Retina (tissue), 1 donor: ENCODE measurements at places on chromosomes 3 and 15.

- DNase-seq = peak; percentile 61
Measured at GRCh38 chr3:124885466-124886167, 1.5 kb downstream of the ITGB5 start.

GRCh38 chr3:151322511-151322910, 5.9 kb upstream of the GPR87 start:
- DNase-seq = no peak

- DNase-seq = no peak
Measured at GRCh38 chr3:24165603-24165982, 220.5 kb downstream of the NR1D2 start.

DNA sequence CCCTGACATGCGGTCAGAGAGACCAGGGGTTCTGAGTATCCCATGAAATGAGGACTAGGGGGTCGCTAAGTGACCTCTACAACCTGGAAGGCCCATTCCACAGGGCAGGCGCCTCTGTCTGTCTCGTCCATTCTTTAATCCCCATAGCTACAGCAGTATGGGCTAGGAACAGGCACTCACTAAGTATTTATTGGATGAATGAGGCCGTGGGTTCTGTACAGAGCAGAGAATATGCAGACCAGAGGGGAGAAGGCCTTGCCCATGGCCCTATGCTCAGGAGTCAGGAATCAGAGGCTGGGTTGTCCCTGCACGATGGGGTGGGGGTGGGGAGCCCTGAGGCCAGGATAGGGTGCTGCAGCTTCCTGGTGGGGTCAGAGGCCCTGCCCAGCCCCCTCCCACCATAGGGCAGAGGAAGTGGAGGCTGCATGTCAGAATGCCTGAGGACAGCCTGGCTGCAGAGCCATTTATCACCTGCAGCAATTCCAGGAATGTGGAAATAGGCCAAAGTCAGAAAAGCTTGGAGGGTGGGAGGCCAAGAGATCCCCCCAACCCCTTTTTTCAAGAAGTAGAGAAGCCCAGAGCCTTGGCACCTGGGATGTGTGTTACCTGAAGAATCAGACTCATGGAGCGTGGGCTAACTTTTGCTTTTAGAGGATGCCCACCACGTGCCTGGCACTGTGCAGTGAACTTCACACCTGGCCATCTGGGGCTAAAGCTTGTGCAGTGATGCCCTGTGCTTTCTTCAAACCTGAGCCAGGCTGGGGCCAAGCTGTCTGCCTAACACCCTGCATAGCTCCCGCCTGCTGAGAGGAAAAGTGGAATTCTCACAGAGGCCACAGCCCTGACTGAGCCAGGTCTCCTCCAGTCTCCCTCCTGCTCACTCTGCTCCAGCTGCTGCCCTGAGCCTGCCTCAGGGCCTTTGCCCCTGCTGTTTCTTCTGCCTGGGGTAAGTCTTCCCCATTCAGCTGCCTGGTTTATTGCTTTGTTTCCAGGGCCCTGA, 109.4 kb downstream of the WNT7A start:
- DNase-seq = no peak

- DNase-seq = no peak
Measured at GRCh38 chr15:60371175-60372051, 26.4 kb downstream of the ANXA2 start.

GRCh38 chr3:54309601-54310000, 187.2 kb downstream of the CACNA2D3 start:
- DNase-seq = no peak

- no peak for DNase-seq
Measured at GRCh38 chr3:39166932-39167532, 13.6 kb upstream of the CSRNP1 start.

DNA sequence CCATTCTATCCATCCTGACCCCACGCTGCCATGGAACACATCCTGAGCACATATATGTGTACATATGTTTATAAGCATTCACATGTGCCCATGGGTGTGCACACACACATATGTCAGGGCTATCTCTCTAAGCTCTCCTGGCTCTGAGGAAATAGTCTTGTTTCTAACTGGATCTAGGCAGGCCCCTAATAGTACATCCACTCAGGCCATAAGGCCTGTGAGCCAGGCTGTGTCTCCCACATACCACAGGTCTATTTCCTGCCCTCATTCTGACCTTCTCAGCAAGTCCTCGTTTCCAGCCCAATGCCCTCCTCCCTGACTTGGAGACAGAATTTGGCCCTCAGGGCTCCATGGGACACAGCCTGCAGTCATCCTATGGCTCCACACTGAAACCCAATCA, 284.8 kb upstream of the CTNNB1 start:
- DNase-seq = no peak

DNA sequence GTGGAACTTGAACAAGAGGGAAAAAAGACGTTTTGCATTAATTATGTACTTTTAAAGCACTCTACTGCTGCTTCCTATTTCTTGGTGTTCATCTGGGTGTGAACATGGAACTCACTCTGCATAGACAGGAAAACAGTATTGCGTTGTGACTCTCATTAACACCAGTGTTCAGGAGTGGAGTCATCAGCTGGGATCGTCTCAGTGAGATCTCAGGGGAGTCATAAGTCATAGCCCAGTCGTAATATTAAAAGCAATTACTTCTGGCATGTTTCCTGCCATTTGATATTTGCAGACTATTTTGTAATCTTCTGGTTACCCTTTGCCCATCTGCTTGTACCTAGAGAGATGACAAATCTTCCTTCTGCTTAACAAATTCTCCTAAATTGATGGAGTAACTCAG, 462.0 kb upstream of the ATP11B start:
- no peak for DNase-seq

- no peak for DNase-seq
Measured at GRCh38 chr15:48500595-48500994, 144.9 kb downstream of the FBN1 start.

- no peak for DNase-seq
Measured at GRCh38 chr3:136621628-136622027, 130.6 kb downstream of the STAG1 start.

DNA sequence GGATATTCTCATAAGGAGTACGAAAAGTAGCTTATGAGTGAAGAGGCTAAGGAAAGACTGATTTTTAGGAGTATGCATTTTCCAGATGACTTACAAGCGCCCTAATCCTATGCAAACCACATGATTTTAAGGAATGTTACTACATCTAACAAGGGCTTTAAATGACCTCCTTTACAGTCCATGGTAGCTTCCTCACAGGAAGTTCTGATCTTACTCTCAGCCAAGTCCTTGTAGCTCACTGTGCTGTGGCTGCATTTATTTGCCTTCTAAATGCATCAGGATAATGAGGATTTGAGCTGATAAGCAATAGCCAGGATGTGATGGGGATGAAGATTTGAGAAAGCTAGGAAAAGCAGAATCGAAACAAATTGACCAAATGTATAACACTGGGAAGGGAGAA, 896.0 kb downstream of the MCTP2 start:
- DNase-seq = no peak

DNA sequence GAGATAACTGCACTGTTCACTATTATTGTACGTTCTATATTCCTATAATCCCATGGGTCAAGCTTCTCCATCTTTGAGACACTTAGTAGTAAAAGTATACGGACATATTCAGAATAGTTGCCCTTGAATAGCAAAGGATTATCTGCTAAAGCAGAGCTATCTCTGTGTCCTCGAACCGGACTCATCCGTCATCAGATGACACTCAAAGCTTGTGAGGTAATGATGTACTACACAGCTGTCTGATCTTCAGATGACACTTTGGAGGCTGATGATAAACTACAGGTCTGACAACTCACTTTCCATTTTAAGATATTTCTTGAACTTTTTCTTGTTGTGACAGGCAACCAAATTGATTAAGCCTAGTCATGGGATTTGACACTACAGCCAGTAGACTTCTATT, 240.2 kb downstream of the SCAPER start:
- no peak for DNase-seq

- DNase-seq = no peak
Measured at GRCh38 chr3:13034109-13034800, 39.0 kb downstream of the IQSEC1 start.

DNA sequence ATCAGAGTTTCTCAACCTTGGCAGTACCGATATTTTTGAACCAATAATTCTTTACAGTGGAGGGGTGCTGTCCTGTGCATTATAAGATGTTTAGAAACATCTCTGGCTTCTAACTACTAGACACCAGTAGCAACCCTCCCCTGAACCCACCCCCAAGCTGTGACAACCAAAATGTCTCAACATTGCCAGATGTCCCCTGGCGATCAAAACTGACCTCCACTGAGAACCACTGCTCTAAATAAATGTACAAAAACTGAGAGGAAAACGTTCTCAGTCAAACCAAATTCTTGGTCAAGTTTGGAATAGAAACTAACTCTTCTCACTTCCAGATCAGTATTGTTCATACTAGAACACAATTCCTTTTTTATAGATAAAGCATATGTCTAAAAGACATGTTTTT, 58.5 kb downstream of the GPR160 start:
- DNase-seq = no peak

GRCh38 chr15:87419344-87419743, 837.2 kb downstream of the NTRK3 start:
- DNase-seq = no peak

DNA sequence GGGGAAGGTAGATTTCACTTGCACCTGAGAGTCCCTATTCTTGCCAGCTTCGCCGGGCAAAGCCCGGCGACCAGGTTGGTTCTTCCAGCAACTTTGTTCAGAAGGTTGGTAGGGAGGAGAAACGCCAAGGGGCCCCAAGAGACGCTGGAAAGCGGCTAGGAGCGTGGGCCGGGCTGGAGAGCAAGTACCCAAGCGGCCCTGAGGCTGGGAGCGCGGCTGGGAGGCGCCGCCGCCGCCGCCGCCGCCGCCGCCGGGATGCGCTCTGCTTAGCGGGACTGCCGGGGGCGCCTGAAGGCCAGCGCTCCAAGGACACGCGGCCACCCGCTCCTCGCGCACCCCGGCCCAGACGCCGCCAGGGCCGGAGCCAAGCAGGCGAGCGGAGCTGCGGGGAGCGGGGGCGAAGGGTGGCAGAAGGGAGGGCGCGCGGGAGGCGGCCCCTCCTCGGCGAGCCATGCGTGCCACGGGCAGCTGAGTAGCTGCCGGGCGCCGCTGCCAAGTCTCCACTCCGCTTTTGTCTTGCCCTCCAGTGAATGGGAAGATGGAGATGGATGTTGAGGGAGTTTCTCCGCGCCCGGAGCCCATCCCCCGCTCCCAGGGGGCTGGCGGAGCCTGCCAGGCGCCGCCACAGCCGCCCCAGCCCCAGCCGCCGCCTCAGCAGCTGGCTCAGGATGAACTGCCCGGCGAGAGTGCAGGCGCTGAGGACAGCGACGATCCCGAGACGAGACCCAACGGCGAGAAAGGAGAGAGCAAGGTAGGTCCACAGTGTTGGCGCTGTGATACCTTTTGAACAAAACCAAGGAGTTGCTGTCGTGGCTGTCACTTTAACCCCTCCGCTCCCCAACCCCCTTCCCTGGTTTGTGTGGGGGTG, 227.4 kb upstream of the AZI2 start:
- peak; percentile 88 for DNase-seq

- DNase-seq = no peak
Measured at GRCh38 chr3:14570864-14571263, 30.7 kb upstream of the GRIP2 start.

DNA sequence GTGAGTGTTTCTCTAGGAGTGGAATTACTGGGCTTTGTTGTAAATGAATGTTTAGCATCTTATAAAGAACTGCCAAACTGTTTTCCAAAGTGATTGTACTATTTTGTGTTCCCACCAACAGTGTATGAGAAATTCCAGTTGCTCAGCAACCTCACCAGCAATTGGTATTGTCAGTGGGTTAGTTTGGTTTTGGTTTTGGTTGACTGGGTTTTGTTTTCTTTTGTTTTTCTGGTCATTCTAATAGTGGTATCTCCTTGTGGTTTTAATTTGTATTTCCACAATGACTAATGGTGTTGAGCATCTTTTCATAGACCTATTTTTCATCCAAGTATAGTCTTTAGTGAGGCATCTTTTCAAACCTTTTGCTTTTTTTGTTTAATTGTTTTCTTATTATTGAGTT, 27.1 kb downstream of the FILIP1L start:
- no peak for DNase-seq

GRCh38 chr3:117666812-117667211, 957.2 kb downstream of the TUSC7 start:
- DNase-seq = no peak

DNA sequence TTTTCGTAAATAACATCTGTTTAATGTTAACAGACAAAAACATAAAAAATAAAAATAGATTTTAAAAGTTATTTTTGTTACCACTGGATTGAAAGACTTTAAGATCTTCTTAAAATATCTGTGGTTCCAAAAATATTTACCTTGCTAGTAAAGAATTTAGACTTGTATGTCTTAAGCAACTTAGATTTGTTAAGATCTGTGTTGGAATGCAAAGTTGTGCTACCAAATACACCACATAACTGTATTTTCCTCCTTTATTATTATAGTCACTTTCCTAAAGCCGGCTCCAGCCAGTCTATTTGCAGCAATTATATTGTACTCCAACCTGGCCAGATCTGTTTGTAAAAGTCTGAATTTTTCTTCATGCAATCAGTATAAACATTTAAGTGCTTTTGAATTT, 63.7 kb downstream of the SPRED1 start:
- DNase-seq = no peak

- DNase-seq = no peak
Measured at GRCh38 chr3:11915621-11916424, 69.1 kb upstream of the TAMM41 start.

DNA sequence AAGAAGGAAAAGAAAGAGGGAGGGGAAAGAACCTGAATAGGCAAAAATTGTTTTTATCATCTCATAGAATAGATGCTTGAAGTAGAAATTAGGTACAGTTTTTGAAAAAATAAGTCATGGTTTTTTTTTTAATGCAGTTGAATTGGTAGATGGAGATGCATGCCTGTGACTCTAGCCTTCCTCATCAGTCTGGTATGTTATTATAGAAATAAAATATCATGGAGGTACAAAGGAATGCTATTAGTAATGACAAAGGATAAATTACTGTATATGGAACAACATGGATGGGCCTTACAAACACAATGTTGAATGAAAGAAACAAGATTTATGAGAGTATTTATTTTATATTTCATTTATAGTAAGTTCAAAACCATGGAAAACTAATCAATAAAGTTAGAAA, 162.4 kb upstream of the GALNT15 start:
- no peak for DNase-seq

DNA sequence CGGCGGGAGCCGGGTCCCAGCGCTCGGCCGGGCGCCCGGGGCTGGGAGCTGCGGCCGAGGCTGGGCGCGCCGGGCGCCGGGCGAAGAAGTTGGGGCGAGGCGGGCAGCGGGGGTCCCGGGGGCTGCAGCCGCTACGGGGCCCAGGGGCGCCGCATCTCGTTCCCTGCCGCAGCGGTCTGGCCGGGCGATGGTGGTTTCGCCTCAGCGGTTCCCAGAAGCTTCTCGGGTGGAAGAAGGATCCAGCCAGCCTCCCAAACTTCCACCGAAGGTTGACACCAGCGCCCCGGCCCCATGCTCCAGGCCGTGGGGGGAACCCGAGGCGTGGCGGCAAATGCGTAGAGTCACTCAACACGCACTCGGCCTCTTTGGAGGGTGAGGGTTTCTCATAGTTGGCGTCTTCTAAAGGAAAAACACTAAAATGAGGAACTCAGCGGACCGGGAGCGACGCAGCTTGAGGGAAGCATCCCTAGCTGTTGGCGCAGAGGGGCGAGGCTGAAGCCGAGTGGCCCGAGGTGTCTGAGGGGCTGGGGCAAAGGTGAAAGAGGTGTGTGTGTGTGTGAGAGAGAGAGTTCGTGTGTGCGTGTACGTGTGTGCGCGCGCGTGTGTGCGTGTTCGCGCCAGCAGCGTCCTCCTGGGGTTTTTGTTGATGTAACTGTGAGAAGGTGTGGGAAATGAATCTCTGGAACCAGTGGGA, 940 bp downstream of the BOC start:
- DNase-seq = peak; percentile 82
